MCF 10A (cell line): ENCODE measurements at places on chromosomes 16 and 17. TPM values are rescaled to one million over a fixed set of nuclear protein-coding genes. Genes with fewer than 3 reads are reported as not detected.

DNA sequence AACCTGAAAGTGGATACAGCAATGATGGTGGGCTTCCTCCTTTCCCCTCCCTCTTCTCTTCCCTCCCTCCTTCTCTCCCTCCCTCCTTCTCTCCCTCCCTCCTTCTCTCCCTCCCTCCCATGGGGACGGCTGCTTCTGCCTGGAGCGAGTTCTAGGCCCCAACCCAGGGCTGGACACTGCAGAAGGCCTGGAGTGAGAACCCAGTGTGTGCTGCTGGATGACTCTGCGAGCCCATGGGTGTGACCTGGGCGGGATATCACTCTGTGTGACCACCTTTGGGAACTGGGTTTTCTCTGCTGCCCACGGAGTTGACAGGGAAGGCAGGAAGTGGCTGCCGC lies 242.6 kb upstream of the GSE1 start:
- peak overlapping the region; percentile 60 for H3K4me3 ChIP-seq
- H3K27me3 ChIP-seq, result no peaks in the 10 kb centered on the region
- H3K27ac ChIP-seq, result no peak overlapping the region

GRCh38 chr16:49674351-49674851 lies 181.5 kb downstream of the ZNF423 start:
- H3K4me3 ChIP-seq, result no peak overlapping the region
- no peak for DNase-seq
- H3K4me1 ChIP-seq, result no peaks in the 10 kb centered on the region

DNA sequence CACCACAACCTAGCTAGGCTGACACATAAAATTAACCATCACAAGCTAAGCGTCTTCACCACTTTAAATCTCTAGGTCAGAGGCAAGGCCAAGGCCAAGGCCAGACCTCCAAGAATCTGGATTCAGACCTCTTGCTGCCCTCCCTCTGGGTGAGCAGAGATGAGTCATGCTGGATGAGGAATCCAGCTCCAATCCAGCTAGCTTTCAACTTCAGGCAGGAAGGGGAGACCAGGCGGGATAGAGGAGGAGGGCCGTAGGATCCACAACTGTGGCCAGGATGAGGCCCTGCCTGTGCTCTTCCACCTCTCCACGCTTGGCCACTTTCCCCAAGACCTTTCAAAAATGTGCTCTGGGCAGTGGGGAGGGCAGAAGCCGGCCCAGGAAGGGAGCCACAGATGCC lies 14.7 kb downstream of the LRRC75A start:
- H3K4me1 ChIP-seq, result no peaks in the 10 kb centered on the region
- H3K36me3 ChIP-seq, result no peaks in the 10 kb centered on the region
- H3K4me3 ChIP-seq, result no peak overlapping the region
- no peak overlapping the region for H3K27ac ChIP-seq

GRCh38 chr17:82301300-82301915 lies 16.0 kb downstream of the CD7 start:
- DNase-seq, result no peak
- peaks cover 39% of the 10 kb centered on the region for H3K4me1 ChIP-seq
- no peak overlapping the region for H3K4me3 ChIP-seq
- H3K36me3 ChIP-seq, result no peaks in the 10 kb centered on the region
- no peak overlapping the region for H3K27ac ChIP-seq
- no peaks in the 10 kb centered on the region for H3K27me3 ChIP-seq

DNA sequence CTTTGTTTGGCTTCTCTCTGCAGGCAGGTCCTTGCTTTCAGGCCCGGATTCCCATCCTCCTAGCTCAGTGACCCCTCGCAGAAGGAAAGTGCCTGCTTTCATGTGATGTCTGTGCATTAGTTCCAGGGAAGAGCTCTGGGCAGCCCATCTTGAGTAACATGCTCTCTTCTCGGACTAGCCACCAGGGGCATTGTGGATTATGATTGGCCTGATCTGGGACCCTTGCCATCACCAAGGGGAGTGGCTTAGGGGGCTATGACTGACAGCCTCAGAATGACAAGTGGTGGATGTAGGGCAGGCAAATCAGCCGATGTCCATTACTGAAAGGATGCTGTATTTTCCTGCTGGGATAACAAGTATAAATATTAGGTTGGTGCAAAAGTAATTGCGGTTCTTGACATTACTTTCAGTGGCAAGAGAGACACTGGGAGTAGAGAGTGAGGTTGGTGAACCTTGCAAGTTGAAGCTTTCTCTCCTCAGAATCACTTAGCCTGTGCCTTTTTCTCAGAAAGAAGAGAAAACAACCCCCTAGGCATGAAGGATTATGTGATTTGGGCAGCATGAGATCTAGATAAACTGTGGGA lies 71.5 kb upstream of the MPHOSPH6 start:
- no peaks in the 10 kb centered on the region for H3K36me3 ChIP-seq
- no peaks in the 10 kb centered on the region for H3K4me1 ChIP-seq
- no peak overlapping the region for H3K27ac ChIP-seq

GRCh38 chr16:57574646-57575467 lies 32.4 kb downstream of the ADGRG5 start:
- H3K27ac ChIP-seq, result no peak overlapping the region
- DNase-seq, result no peak
- peaks cover 22% of the 10 kb centered on the region for H3K27me3 ChIP-seq
- H3K4me1 ChIP-seq, result no peaks in the 10 kb centered on the region
- no peak overlapping the region for H3K4me3 ChIP-seq
- H3K36me3 ChIP-seq, result no peaks in the 10 kb centered on the region

DNA sequence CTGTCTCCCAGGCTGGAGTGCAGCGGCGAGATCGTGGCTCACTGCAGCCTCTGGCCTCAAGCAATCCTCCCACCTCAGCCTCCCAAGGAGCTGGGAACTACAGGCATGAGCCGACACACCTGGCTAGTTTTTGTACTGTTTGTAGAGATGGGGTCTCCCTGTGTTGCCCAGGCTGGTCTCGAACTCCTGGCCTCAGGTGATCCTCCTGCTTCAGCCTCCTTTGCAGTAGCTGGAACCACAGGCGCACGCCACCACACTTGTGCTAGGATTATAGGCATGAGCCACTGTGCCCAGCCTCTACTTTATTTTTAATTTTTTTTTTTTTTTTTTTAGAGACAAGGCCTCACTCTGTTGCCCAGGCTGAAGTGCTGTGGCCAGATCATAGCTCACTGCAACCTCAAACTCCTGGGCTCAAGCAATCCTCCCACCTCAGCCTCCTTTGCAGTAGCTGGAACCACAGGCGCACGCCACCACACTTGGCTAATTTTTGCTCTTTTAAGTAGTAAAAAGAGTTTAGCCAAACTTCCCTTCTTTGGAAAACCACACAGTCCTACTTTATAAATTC lies 4.4 kb downstream of the NTAN1 start:
- no peak overlapping the region for H3K4me3 ChIP-seq
- H3K36me3 ChIP-seq, result peaks cover 5% of the 10 kb centered on the region
- H3K27me3 ChIP-seq, result no peaks in the 10 kb centered on the region
- peaks cover 10% of the 10 kb centered on the region for H3K4me1 ChIP-seq
- no peak overlapping the region for H3K27ac ChIP-seq
- no peak for DNase-seq

DNA sequence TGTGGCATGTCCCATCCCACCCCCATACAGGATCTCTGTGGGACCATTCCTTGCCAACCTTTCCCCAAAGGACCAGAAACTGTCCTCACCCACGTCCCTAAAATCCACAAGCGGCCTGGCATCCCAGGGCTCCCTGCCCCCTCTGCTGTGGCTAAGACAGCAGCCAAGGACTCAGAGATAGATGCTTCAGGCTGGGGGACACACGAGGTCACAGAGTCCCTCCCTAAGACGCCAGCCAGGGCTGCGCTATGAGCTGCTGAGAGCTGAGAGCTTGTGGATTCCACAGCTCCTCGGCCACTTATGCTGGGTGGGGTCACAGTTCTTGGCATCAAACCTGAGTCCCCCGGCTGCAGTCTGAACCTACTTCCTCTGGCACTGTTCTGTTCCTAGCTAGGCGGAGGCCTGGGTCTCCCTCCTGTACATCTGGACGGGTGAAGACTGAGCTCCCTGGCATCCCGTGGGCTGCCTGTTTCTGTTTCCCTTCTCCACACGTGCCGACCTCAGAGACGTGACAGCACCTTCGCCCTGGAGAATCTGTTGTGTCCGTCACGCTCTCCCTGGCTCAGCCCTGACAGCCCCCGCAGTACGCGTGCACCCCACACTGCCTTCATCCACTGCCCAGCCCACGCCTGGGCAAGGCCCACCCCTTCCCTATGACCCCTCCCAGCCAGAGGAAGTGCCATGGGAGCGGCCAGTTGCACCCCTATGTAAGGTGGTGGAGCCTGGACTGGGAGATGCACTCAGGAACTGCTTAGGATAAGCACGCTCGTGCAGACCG lies 61.2 kb downstream of the ENGASE start:
- H3K27me3 ChIP-seq, result peaks cover 89% of the 10 kb centered on the region
- no peak overlapping the region for H3K27ac ChIP-seq
- no peaks in the 10 kb centered on the region for H3K36me3 ChIP-seq
- no peak for DNase-seq

DNA sequence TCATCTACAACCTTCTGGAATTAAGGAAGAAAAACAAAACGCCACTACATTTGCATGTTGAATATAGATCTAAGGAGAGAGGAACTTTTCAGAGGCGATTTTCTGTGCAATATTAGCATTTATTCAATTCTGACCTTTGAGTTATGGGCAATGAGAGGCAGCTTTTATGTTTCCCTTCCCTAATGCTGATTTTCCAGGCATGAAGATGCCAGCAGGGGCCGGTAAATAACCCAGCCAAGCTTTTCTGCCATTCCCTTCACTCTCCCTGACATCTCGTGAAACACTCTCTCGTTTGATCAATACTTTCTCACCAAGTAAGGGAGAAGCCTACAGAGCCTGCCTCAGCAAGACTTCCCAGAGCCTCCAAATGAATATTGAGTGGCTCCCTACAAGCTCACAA lies 470.5 kb upstream of the GOT2 start:
- no peaks in the 10 kb centered on the region for H3K27me3 ChIP-seq
- H3K27ac ChIP-seq, result no peak overlapping the region
- no peak for DNase-seq
- no peak overlapping the region for H3K4me3 ChIP-seq
- no peaks in the 10 kb centered on the region for H3K36me3 ChIP-seq

- no peaks in the 10 kb centered on the region for H3K36me3 ChIP-seq
- no peaks in the 10 kb centered on the region for H3K27me3 ChIP-seq
- no peak within 1 kb of the TSS for H3K27ac ChIP-seq
- H3K4me1 ChIP-seq, result peaks cover 6% of the 10 kb centered on the region
- DNase-seq, result no peak
Observed at GRCh38 chr16:2857451-2858244, at the start of gene PRSS22. Gene PRSS22 (minus strand): TSS chr16:2858170. CDS start chr16:2858104, 66 bp downstream.

GRCh38 chr17:54426296-54426886 lies 474.3 kb upstream of the TOM1L1 start:
- no peak overlapping the region for H3K27ac ChIP-seq
- peak; percentile 24 for DNase-seq
- H3K4me3 ChIP-seq, result no peak overlapping the region
- no peaks in the 10 kb centered on the region for H3K4me1 ChIP-seq
- H3K27me3 ChIP-seq, result no peaks in the 10 kb centered on the region

GRCh38 chr16:20311548-20311947 lies 15.8 kb downstream of the GP2 start:
- no peak overlapping the region for H3K4me3 ChIP-seq
- H3K36me3 ChIP-seq, result no peaks in the 10 kb centered on the region
- DNase-seq, result no peak
- H3K27ac ChIP-seq, result no peak overlapping the region
- H3K27me3 ChIP-seq, result peaks cover 6% of the 10 kb centered on the region
- no peaks in the 10 kb centered on the region for H3K4me1 ChIP-seq

GRCh38 chr17:61009663-61010062 lies 332.0 kb downstream of the BCAS3 start:
- H3K27ac ChIP-seq, result no peak overlapping the region
- peak; percentile 14 for DNase-seq
- no peaks in the 10 kb centered on the region for H3K4me1 ChIP-seq

- H3K4me1 ChIP-seq, result peaks cover 32% of the 10 kb centered on the region
- peak; percentile 85 for DNase-seq
- H3K27ac ChIP-seq, result no peak overlapping the region
- H3K36me3 ChIP-seq, result peaks cover 95% of the 10 kb centered on the region
- no peaks in the 10 kb centered on the region for H3K27me3 ChIP-seq
- peak overlapping the region; percentile 28 for H3K4me3 ChIP-seq
Observed at GRCh38 chr17:32356750-32357149, 6.8 kb downstream of the ZNF207 start.

DNA sequence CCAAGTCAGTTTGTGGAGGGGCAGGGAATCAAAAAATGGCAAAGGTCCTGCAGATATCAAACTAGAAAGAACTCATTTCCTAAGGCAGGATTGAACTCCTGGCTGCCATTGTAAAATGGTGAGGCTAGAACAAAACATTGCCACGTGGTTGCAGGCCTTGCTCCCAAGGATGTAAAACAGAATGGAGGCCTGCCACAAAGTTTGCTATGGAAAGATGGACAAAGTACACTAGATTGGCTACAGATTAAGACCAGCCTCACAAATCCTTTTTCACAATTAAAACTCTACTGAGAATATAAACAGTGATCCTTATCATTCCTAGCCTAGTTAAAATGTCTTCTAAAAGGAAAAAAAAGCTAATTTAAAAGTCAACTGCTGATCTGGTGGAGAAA lies 30.9 kb downstream of the PHKB start:
- no peak overlapping the region for H3K4me3 ChIP-seq
- H3K27ac ChIP-seq, result no peak overlapping the region
- no peaks in the 10 kb centered on the region for H3K27me3 ChIP-seq

Gene STAT5B
- 29.8 and 32.6 TPM in 2 replicates for total RNA-seq

Gene PMFBP1
- total RNA-seq, result 1.4 TPM in 2 replicates

Gene CACNG3
- total RNA-seq, result not detected in 2 replicates

Gene STH
- not detected in 2 replicates for total RNA-seq

Gene NTN3
- total RNA-seq, result not detected in 2 replicates

Gene CHAD
- not detected in 2 replicates for total RNA-seq

Gene PRM1
- total RNA-seq, result not detected in 2 replicates

Gene DVL2
- total RNA-seq, result 34.9 and 37.4 TPM in 2 replicates
